ENCODE measurements at places on chromosomes 3 and 15. TPM values are rescaled to one million over a fixed set of nuclear protein-coding genes. Genes with fewer than 3 reads are reported as not detected.
A peak's percentile ranks its signal among the peaks of the same experiment; 100 is the strongest.

DNA sequence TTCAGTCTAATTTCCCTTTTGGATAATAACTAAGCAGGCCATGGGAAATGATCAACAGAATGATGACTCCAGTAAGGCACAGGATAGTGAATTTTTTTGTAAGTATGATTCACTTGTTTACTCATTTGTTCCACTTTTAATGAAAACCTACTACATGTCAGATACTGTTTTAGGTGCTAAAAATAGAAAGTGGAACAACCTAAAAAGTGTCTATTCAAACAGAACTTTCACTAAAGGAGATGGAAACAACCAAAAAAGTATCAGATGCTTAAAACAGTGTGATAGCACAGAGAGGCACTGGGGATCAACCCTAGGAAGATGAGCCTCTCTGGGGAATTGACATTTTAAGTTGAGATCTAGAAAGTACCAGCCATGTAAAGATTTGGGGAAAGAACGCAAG, 11.1 kb downstream of the RYK start:
- H3K36me3 ChIP-seq: peaks cover 6% of the 10 kb centered on the region
- peaks cover 44% of the 10 kb centered on the region for H3K4me1 ChIP-seq
- no peaks in the 10 kb centered on the region for H3K27me3 ChIP-seq
- H3K4me3 ChIP-seq: no peak overlapping the region
- no peak overlapping the region for H3K27ac ChIP-seq

ACKR4 gene
- total RNA-seq: 1.9 TPM

DNA sequence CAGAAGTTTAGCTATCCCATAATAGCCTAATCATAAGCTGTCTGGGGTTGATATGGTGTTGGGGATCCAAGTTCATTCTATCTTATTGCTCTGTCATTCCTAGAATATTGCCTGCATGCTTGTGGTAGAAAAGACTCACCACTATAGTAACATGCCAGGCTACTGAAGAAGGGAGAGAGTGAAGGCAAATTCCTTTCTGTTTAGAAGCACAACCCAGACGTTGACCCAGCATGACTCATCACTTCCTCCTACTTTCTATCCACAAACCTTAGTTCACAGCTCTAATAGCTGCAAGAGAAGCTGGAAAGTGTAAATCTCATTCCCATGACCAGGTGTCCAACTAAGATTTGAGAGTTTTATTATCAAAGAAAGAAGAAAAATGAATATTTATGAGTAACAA, 57.8 kb upstream of the NMD3 start:
- no peak for DNase-seq
- H3K4me3 ChIP-seq: no peak overlapping the region
- H3K27me3 ChIP-seq: peaks cover 5% of the 10 kb centered on the region
- no peak overlapping the region for H3K27ac ChIP-seq

GRCh38 chr15:98790270-98790669, 141.9 kb downstream of the IGF1R start:
- no peak for DNase-seq
- no peaks in the 10 kb centered on the region for H3K27me3 ChIP-seq
- H3K4me3 ChIP-seq: no peak overlapping the region
- no peak overlapping the region for H3K27ac ChIP-seq

DNA sequence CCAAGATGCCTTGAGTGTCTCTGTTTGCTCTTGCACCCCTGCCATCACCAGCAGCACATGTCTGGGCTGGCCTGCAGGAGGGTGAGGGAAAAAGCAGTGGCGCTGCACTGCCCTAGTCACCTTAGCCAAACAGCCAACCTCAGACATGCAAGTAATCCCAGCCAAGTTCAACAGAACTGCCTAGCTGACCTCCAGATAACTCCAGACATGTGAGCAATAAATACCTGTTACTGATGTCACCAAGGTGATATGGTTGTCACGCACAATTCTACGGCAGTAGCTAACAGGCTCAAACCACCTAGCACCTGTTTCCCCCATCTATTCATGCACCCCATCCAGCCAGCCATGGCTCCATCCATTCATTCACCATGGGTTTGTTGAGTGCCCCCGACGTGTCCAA, 99.9 kb downstream of the SRGAP3 start:
- peaks cover 29% of the 10 kb centered on the region for H3K36me3 ChIP-seq
- no peak overlapping the region for H3K4me3 ChIP-seq
- H3K27me3 ChIP-seq: no peaks in the 10 kb centered on the region
- peak overlapping the region; percentile 26 for H3K27ac ChIP-seq

- H3K36me3 ChIP-seq: peaks cover 6% of the 10 kb centered on the region
- H3K4me3 ChIP-seq: no peak overlapping the region
- DNase-seq: no peak
- no peak overlapping the region for H3K27ac ChIP-seq
Measured at GRCh38 chr15:83110381-83110780, 2.9 kb downstream of the TM6SF1 start.

DNA sequence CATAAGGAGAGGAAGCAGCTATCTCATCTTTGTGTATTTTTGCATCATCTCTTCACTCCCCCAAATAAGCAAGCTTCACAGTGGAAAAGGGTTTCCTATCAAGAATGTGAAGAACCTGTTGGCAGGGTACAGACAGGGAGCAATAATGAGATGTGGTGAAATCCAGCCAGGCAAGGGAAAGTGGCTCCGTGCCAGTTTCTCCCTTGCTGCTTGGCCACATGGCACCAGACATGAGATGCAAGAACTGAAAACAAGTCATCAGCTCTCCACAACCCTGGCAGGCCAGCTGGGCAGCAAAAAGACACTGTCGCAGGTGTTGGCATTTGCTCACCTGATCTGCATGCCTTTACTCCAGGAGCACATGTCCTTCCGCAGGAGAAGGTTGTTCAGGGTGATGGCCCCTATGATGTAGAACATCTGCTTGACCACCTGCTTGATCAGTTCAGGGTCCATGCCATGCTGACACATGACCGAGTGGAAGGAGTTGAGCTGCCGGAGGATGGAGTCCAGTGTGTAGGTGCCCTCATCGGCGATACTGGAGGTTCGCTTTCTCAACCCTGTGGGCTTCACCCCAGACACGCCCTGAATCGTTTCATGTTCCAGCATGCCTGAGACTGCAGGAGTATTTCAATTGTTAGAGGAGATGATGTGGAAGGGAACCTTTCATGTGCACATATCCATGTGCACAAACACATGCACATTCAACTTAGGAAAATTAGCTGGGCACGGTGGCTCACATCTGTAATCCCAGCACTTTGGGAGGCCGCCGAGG, 23.3 kb upstream of the MYO5C start:
- DNase-seq: no peak
- H3K4me3 ChIP-seq: no peak overlapping the region
- H3K36me3 ChIP-seq: peaks cover 13% of the 10 kb centered on the region

ZNF619 gene
- total RNA-seq: 7.9 TPM

DNA sequence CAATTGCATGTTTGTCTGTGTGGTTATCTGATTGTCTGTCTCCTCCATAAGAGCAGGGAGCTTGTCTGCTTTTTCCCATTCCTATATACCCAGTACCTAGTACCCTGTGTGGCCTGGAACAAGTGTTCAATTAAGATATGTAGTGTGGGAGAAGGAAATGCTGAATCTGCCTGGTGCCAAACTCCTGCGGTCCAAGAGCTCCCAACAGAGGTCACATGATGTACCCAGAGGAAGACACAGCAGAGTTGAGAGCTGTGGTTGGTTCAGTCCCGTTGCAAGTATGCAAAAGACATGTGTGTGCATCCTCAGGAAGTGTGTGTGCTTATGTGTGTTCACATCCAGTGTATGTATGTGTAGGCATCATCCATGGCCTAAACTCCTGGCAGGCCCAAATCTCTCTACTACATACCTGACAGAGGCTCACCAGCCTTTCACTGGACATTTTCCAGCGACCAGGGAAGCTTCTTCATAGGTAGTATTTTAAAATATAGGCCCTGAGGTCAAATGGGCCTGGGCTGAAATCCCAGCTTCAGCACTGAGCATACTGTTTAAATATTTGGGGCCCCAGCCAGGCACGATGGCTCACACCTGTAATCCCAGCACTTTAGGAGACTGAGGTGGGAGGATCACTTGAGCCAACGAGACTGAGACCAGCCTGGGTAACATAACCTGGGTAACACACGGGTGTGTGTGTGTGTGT, 34.0 kb upstream of the ITGA11 start:
- H3K36me3 ChIP-seq: no peaks in the 10 kb centered on the region
- H3K4me1 ChIP-seq: peaks cover 12% of the 10 kb centered on the region
- no peak overlapping the region for H3K4me3 ChIP-seq
- H3K27ac ChIP-seq: no peak overlapping the region
- no peak for DNase-seq

DNA sequence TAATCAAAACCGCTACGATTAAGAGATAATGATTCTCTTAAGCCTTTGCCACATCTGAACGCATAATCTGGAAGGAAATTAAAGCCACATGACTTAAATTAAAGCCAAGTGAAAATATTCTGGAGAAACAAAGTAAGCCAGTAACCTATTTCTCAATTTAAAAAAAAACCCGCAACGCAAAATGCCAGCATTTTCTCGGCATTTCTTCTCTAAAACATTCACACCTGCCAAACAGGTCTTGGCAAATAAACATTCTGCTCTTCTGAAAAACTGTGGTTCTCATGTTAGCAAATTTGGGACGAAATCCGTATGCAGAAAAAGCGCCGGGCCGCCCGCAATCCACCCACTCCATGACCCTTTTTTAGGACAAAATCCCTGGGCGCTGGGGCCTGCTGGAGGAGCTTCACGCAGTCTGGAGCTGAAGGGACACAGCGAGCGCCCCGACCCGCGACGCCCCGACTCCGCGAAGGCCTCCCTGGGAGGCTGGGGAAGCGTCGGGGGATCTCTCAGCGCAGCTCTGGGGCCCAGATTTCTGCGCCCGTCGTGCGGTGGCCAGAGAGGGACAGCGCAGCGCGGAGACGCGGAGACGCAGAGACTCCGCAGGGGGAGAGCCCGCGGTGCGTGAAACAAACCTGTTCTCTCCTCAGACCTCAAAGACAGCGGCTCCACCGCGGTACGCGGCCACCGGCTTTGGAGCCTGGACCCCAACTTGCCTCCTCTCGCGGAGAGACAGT, 471 bp downstream of the NKIRAS1 start:
- H3K4me1 ChIP-seq: peaks cover 36% of the 10 kb centered on the region
- DNase-seq: no peak
- H3K36me3 ChIP-seq: peaks cover 42% of the 10 kb centered on the region

GRCh38 chr3:88528494-88528893, 378.7 kb downstream of the C3orf38 start:
- no peak for DNase-seq
- no peaks in the 10 kb centered on the region for H3K4me1 ChIP-seq
- H3K27me3 ChIP-seq: no peaks in the 10 kb centered on the region

GRCh38 chr3:139778682-139779233, 101.0 kb upstream of the NMNAT3 start:
- H3K27ac ChIP-seq: no peak overlapping the region
- no peaks in the 10 kb centered on the region for H3K36me3 ChIP-seq
- H3K27me3 ChIP-seq: peaks cover 14% of the 10 kb centered on the region
- H3K4me3 ChIP-seq: no peak overlapping the region
- H3K4me1 ChIP-seq: peaks cover 12% of the 10 kb centered on the region

KNG1 gene
- total RNA-seq: not detected

DNA sequence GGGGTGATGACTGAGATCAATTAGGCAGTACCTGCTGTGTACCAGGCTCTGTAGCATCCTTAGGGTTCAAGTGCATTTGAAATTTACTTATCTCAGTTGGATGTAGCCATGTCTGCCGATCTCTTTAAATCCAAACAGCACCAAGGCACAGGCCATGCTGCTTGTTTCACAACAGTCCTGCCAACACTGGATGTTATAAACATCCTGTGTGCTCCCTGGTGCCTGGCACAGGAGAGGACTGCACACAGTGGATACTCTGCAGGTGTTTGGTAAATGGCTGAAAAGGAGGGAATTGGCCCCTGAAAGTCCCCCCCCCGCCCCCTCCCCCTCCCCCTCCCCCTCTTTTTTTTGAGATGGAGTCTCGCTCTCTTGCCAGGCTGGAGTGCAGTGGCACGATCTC, 27.0 kb downstream of the CTSH start:
- no peak for DNase-seq
- H3K36me3 ChIP-seq: peaks cover 22% of the 10 kb centered on the region
- no peaks in the 10 kb centered on the region for H3K27me3 ChIP-seq
- H3K4me1 ChIP-seq: peaks cover 15% of the 10 kb centered on the region
- no peak overlapping the region for H3K27ac ChIP-seq

- peaks cover 3% of the 10 kb centered on the region for H3K27me3 ChIP-seq
- DNase-seq: no peak
- no peak overlapping the region for H3K4me3 ChIP-seq
- peak overlapping the region; percentile 11 for H3K27ac ChIP-seq
- H3K36me3 ChIP-seq: no peaks in the 10 kb centered on the region
Measured at GRCh38 chr3:42670670-42671069, 14.7 kb upstream of the KLHL40 start.

DNA sequence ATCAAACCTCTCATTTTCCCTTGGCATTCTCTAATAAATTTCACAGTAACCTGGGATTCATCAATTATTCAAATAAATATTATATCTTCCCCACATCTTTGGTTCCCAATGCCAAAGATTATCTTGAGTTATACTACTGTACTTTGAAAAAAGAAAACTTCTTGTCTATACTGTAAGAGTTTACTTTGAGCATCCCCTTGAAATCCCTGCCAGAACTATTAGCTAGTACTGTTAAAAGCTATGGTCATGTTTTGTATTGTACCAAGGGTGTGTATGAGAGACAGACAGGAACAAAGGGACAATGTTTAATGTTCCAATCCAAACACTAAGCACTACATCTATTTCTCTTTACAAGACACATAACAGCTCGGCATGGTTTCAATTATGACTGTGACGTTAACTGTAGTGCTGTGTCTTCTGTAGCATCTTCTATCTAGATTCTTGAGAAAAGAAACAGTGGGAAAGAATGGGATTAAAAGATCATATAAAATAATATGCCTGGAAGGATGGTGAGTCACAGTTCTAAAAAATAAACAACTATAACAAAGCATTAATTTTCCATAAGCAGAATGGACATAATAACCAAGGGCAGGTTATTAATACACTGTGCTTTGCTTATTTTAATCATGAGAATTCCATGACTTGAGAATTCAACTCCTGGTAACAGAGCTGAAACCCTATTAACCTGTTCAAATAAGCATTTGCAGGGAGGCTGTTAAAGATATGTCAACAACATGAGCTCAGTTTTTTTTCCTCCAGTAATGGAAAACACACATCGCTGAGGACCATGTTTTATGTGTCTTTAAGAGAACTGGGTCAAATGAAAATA, 71.1 kb downstream of the ALDH1A2 start:
- H3K27ac ChIP-seq: no peak overlapping the region
- no peak for DNase-seq
- H3K4me1 ChIP-seq: peaks cover 36% of the 10 kb centered on the region
- H3K4me3 ChIP-seq: no peak overlapping the region

DNA sequence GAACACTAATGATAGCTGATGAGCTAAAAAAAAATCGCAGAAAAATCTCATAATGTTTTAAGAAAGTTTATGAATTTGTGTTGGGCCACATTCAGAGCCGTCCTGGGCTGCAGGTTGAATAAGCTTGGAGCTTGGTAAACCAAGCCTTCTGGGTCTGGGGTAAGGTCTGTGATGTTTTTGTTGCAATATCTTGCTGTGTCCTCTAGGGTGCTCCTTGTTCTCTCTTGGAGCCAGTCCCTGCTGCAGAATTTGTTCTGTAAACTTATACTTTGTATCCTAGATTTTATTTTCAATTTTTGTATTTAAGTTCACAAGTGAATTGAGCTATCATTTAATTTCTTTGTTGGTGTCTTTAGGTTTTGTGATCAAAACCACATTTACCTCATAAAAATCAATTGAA, 143.7 kb downstream of the NR1D2 start:
- no peaks in the 10 kb centered on the region for H3K27me3 ChIP-seq
- H3K27ac ChIP-seq: no peak overlapping the region
- H3K4me1 ChIP-seq: no peaks in the 10 kb centered on the region
- no peak overlapping the region for H3K4me3 ChIP-seq
- no peaks in the 10 kb centered on the region for H3K36me3 ChIP-seq
